ENCODE measurements at places on chromosomes 5 and 9.

GRCh38 chr5:149324641-149325040, 20.7 kb upstream of the GRPEL2 start:
- no peak for DNase-seq

- no peak for DNase-seq
Observed at GRCh38 chr5:52864884-52865283, 77.2 kb downstream of the ITGA1 start.

- DNase-seq = no peak
Observed at GRCh38 chr5:78505860-78506259, 142.7 kb downstream of the LHFPL2 start.

DNA sequence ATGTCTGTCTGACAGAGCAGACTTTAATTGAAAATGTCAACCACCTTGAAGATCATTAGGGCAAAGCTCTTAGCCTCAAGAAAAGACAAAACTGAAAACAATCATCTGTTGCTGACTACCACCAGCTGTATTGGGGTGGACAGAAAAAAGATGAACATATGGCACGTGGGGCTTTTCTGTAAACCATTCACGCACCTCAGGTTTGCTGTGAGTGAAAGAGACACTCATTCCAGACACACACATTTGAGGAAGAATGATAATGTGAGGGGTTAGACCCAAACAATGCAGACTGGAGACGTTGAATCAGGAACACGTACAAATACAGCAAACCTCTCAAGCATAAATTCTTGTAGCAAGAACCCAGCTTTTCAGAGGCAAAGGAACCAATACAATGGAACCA, 158.7 kb downstream of the EBF1 start:
- DNase-seq = no peak

DNA sequence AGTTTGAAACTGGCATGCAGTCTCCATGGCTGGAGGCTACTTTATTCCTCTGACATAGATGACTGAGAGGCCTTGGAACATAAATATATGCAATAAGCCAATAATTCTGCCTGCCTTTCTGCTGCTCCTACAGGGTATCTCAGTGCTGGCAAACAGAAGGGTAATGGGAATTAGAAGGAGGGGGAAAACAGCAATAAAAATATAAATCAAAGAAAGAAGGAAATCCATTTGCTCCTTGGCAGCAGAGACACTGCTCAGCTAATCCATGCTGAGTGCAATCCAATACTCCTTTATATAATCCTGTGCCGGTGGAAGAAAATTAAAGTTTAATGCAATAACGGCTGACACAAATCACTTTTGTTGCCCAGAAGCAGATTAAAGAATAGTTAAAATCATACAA, 478.9 kb downstream of the SPATA31D1 start:
- DNase-seq = no peak

GRCh38 chr5:54872810-54873209, 112.6 kb downstream of the ESM1 start:
- no peak for DNase-seq

DNA sequence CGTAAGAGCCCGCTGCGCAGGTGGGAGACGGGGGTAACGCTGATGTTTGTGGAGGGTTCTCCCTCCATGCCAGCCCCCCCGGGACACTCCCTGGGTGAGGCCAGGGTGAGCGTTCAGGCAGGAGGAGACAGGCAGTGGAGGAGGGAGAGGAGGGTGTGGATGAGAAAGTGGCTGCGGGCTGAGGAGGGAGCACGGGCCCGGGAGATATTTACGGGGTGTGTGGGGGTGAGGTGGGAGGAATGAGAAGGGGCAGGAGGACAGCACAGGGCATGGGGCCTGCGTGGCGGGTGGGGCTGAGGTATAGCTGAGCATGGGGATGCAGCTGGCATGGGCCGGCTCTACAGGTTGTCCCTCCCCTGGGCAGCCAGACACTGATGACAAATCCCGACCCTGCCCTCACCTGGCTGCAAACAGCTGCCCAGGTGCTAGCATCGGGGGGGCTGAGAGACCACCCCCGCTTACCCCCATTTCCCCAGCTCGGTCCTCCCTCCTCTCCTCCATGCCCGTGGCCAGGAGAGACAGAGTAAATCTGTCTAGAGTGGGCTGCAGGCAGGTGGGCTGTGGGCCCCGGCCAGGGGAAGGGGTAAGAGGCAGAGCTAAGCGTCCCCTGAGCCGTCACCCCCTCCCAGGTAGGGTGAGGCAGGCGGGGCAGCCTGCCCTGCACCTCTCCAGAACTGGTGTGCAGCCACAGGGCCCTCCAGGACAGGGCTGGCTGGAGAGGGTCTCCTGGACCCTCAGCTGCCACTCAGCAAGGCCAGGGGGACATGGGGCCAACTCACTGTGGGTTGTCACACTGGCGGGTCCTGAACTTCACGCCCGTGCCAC, 79.2 kb downstream of the ZNF354C start:
- no peak for DNase-seq

Data from globus pallidus (tissue), 1 donor.